ENCODE measurements at places on chromosomes 13 and 19.
A peak's percentile ranks its signal among the peaks of the same experiment; 100 is the strongest.

GRCh38 chr13:39787086-39787487, 131.6 kb downstream of the COG6 start:
- DNase-seq = no peak

DNA sequence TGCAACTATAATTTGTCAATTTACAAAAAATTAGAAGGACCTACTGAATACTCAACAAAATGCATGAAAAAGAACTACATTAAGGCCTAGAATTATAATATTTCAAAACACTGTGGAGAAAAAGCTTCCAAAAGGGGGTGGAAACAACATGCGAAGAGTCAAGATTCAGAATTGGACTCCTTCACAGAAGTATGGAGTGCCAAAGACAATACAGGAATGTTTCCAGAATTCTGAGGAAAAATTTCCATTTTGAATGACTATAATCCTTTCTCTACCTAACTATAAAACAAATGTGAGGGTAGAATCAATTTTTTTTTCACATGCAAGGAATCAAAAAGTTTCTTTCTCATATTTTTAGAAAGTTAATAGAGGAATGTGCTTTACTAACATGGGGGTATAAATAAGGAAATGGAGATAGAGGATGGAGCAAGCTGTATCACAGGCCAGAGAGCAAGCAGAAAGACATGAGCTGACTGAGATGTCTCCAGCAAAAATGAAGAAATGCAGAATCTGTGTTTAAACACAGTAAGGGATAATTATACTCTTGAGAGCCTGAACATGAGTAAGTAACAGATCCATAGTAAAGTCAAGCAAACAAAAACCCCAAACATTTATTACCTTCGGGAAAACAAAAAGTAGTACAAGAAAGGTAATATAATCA, 39.5 kb upstream of the SMAD9 start:
- DNase-seq = no peak

- no peak for DNase-seq
Measured at GRCh38 chr19:57317503-57317902, 2.8 kb upstream of the ZNF543 start.

GRCh38 chr19:17121736-17122293, 46.2 kb downstream of the MYO9B start:
- DNase-seq = peak; percentile 70

GRCh38 chr19:5844456-5845433, 5.2 kb upstream of the FUT6 start:
- no peak for DNase-seq

DNA sequence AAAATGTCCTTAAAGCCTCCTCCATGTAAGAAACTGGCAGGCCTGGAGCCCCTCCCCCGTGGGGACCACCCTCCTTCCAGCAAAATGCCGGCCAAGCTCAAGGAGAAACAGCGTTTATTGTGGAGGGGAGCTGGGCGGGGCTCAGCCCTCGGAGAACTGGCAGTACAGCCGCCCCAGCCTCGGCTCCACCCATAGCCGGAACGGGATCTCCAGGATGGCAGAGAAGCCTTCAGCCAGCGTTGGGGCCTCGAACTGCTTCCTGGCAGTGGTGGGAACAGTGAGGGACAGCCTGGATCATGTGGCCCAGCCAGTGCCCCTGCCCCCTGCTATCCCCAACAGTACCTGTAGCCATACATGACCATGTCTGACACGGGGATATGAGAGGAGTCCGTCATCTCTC, 6.3 kb downstream of the PNKP start:
- DNase-seq = peak; percentile 4

GRCh38 chr19:16497042-16497441, 848 bp downstream of the C19orf44 start:
- DNase-seq = no peak
